RWPE2 (cell line): ENCODE measurements at places on chromosomes 4 and X.

GRCh38 chrX:53714580-53715345, 28.2 kb upstream of the HUWE1 start:
- H3K27ac ChIP-seq, result peak overlapping the region; percentile 38
- H3K27me3 ChIP-seq, result no peaks in the 10 kb centered on the region
- H3K4me1 ChIP-seq, result peaks cover 12% of the 10 kb centered on the region
- no peak overlapping the region for H3K4me3 ChIP-seq
- H3K36me3 ChIP-seq, result no peaks in the 10 kb centered on the region

DNA sequence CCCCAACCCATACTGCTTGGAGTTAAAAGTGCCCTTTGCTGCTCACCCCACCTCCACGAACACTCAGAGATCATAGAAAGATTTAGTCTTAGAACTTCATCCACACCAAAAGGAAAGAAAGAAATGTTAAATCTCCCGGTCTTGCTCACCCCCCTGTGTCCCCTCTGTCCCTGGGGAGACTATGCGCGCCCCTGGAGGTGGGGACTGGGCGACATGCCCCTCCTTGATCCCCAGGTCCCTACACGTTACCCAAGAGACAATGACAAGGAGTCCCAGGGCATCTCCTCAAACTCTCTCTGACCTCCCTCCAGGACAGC, 620 bp downstream of the ITM2A start:
- no peak overlapping the region for H3K4me3 ChIP-seq
- no peaks in the 10 kb centered on the region for H3K27me3 ChIP-seq
- H3K4me1 ChIP-seq, result no peaks in the 10 kb centered on the region

DNA sequence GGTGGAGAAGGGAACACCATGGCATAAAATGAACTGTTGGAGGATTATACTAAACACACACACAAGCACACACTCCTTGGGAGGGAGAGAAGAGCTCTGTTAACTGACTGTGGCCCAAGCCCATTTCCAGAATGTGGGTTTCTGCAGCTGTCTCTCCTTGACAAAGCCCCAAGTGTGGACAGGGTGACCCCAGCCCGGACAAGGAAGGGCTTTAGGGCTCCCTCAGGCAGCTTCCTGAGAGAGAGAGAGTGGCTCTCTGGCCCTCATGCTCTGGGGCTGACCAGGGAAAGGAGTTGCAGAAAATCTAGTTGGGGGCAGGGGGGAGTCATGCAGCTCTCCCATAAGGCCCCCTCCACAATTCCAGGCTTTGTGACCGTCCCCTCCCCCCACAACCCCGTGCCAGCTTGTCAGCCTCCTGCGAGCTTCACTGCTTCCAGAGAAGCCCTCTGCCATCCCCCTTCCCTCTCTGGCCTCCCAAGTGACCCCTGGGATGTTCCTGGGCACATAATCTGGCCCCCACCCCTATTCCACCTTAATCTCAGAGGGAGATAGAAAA, 590 bp downstream of the ARHGEF9 start:
- H3K4me1 ChIP-seq, result no peaks in the 10 kb centered on the region
- no peak for DNase-seq
- H3K27me3 ChIP-seq, result no peaks in the 10 kb centered on the region
- no peaks in the 10 kb centered on the region for H3K36me3 ChIP-seq

GRCh38 chrX:152725409-152725808, 8.1 kb downstream of the CSAG1 start:
- H3K36me3 ChIP-seq, result no peaks in the 10 kb centered on the region
- DNase-seq, result no peak
- no peaks in the 10 kb centered on the region for H3K4me1 ChIP-seq

- no peak overlapping the region for H3K27ac ChIP-seq
- no peaks in the 10 kb centered on the region for H3K36me3 ChIP-seq
- H3K27me3 ChIP-seq, result no peaks in the 10 kb centered on the region
- no peaks in the 10 kb centered on the region for H3K4me1 ChIP-seq
- H3K4me3 ChIP-seq, result no peak overlapping the region
- no peak for DNase-seq
These were observed 913.9 kb upstream of the NDST4 start for GRCh38 chr4:116027311-116027710.

DNA sequence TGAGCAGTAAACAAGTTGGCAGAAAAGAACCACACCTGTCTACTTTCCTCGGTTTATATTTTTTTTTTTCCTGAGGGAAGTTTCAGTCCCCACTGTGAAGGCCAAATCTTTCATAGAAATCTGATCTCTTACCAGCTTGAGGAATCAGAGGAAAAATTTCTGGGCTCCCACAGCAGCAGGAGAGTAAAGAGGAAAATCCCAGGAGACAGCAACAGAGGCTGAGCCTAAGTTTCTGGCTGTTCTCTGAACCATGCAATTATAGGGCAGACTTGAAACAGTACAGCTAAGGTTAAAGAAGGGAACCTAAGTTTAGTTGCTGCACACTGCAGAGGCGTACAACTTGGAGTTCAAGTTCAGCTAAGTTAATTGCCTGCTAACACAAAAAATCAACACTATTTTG, 1090.9 kb upstream of the INTU start:
- no peak overlapping the region for H3K4me3 ChIP-seq
- no peaks in the 10 kb centered on the region for H3K27me3 ChIP-seq
- no peak overlapping the region for H3K27ac ChIP-seq
- no peak for DNase-seq

DNA sequence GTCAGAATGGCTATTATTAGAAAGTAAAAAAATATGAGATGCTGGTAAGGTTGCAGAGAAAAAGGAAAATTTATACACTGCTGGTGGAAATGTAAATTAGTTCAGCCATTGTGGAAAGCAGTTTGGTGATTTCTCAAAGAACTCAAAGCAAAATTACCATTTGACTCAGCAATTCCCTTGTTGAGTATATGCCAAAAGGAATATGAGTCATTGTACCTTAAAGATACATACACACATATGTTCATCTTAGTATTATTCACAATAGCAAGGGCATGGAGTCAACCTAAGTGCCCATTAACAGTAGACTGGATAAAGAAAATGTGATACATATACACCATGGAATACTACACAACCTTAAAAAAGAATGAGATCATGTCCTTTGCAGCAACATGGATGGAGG, 148.2 kb downstream of the COMMD8 start:
- H3K27me3 ChIP-seq, result peaks cover 3% of the 10 kb centered on the region
- DNase-seq, result no peak
- no peaks in the 10 kb centered on the region for H3K4me1 ChIP-seq
- H3K4me3 ChIP-seq, result no peak overlapping the region
- no peak overlapping the region for H3K27ac ChIP-seq

- H3K27ac ChIP-seq, result no peak overlapping the region
- no peaks in the 10 kb centered on the region for H3K4me1 ChIP-seq
- no peak for DNase-seq
- H3K36me3 ChIP-seq, result no peaks in the 10 kb centered on the region
- no peak overlapping the region for H3K4me3 ChIP-seq
These were observed 898.8 kb downstream of the C4orf33 start for GRCh38 chr4:129994715-129995114.

GRCh38 chrX:110402850-110403221, 44.2 kb downstream of the RTL9 start:
- peak overlapping the region; percentile 50 for H3K27ac ChIP-seq
- no peaks in the 10 kb centered on the region for H3K27me3 ChIP-seq
- DNase-seq, result no peak
- no peaks in the 10 kb centered on the region for H3K36me3 ChIP-seq
- H3K4me3 ChIP-seq, result no peak overlapping the region
